ENCODE measurements at places on chromosomes 16 and 17. TPM values are rescaled to one million over a fixed set of nuclear protein-coding genes. Genes with fewer than 3 reads are reported as not detected.

DNA sequence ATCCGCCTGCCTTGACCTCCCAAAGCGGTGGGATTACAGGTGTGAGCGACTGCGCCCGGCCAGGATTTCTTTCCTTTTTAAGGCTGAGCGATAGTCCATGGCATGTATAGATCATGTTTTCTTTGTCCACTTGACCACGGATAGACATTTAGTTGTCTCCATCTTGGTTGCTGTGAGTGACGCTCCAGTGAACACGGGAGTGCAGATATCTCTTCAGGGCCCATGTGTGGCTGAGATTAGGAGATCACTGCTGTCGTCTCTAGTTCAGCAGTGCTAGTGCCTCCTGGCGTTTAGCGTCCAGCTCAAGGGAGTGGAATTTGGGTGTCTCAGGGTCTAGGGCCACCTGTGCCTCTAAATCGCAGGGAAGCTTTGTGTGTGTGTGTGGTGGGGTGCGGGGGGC, 41.5 kb downstream of the ABCC1 start:
- no peak for DNase-seq

DNA sequence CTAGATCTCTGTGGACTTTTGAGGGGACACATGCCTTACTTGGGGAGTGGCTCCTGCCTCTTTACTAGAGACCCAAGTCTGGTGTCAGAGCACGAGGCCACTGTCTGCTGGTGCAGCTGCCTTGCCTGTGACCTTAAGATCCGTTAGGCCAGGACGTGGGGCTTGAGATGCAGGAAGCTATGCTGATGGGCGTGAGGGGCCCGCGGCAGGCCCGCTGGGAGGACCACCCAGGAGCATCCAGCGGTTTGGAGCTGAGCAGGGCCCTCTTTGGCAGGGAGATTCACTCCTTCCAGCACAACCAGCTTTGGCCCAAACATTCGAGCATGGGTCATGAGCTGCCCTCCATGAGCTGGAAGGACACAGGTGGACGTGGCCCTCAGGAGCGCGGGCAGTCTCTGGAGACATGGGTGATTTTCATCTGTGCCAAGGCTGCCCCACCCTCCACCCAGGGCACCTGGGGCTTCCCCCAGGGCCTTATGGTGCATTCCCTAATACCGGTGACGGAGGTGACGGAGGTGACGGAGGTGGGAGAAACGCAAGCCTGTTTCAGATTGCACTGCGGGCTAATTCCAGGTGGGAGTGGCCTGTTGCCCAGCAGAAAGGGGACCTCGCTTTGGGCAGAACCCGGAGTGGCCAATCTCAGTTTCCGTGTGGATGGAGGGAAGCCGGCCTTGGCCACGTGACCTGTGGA, 12.7 kb downstream of the LGALS3BP start:
- DNase-seq: no peak

GRCh38 chr17:13694934-13695333, 93.2 kb upstream of the HS3ST3A1 start:
- no peak for DNase-seq

- DNase-seq: no peak
Observed at GRCh38 chr17:57902800-57903759, 52.1 kb downstream of the CUEDC1 start.

SPATA20 gene
- total RNA-seq: 8.0 TPM

DNA sequence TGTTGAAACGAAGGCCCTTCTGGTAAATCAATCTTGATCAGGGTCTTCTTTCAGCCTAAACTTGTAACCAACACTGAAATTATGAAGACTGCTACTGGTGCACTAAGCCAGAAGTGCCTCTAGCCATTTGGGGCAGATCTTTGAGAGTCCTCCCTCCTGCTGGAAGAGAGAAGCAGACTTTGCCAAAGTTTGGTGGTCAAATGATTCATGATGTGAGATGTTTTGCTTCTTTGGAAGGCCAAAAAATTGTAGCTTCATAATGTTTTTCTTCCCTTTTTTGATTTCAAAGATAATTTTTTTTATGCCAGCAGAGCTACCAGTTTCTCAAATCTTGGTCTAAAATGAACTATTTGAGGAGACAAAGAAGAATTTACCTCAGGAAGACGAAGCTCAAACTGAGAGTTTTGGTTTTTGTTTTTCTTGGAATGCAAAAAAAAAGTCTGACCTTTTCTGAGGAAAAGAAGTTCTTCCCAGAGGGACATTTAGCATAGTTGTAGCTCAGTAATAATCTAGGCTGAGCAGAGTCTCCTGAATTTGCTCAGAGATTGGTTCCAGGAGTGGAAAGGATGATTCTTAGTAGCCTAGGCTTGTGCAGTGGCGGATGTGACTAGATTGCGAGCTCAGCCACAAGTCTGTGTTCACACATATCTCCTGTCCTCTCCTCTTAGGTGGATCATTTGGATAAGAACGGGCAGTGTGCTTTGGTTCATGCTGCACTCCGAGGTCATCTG, 50.9 kb downstream of the CYB561 start:
- no peak for DNase-seq

DNA sequence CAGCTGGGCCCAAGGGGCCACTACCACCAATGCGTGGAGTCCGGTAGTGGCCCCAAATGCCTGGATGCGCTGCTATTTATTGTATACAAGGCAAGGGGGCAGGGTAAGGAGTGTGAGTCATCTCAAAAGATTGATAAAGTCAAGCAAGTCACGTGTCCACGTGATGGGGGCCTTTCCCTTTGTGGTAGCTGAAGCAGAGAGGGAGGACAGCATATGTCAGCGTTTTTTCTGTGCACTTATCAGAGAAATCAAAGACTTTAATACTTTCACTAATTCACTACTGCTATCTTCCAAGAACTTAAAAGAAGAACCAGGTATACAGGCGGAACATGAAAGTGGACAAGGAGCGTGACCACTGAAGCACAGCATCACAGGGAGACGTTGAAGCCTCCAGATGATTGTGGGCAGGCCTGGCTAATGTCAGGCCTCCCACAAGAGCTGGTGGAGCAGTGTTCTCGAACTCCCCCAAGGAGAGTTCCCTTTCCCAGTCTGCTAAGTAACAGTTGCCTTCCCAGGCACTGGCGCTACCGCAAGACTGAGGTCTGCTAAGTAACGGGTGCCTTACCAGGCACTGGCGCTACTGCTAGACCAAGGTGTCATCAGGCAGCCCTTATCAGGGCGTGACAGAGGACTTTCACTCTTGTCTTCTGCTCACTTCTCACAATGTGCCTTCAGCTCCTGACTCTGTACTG, 10.8 kb upstream of the ASB16 start:
- no peak for DNase-seq

GRCh38 chr17:34307110-34307509, 12.1 kb upstream of the CCL8 start:
- DNase-seq: no peak

CA5A gene
- 0.09 TPM for total RNA-seq

DNA sequence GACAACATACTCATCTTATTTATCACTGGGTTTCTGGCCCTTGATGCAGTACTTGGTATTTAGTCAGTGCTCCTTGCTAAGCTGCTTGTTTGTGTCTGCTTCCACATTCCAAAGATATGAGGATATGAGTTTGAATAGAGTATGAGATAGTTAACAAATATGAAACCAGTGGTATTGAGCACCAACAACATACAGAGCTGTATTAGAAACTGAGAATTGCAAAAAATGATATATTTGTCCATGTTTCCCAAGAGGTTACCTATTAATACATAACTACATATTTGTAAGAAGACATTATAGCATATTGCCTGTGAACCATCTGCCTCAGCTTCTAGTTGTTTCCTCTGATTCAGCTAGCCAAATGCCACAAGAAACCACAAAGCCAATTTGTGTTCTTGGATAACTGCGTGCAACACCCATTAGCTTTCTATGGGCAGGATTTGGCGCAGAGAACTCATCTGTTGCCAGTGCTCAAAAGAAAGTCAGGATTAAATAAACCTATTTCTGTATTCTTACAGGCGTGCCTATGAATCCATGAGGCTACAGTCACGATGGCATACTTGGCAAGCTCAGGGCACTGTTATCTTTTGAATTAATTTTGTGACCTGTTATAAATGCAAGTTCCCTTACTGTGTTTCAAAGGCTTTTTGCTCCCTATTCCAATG, 194.4 kb downstream of the MAP2K6 start:
- no peak for DNase-seq

ZFP1 gene
- total RNA-seq: 26.5 TPM

DNA sequence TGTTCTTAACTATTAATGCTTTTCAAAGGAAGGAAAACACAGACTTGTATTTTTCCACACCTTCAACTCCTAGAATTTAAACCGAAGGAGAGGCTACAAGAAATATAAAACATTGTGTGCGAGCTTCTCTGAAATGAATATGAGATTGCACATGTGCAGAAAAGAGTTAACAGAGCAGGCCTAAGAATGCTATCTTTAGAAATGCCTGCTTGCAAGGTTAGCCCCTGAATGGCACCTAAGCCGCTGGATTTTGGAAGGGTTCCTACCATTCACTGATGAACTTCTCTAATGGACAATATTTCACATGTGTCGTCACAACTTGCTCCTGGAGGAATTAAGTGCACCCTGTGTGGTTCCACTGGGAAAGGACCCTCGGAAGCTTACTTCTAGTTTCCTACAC, 69.3 kb downstream of the FBXL20 start:
- DNase-seq: no peak

DNA sequence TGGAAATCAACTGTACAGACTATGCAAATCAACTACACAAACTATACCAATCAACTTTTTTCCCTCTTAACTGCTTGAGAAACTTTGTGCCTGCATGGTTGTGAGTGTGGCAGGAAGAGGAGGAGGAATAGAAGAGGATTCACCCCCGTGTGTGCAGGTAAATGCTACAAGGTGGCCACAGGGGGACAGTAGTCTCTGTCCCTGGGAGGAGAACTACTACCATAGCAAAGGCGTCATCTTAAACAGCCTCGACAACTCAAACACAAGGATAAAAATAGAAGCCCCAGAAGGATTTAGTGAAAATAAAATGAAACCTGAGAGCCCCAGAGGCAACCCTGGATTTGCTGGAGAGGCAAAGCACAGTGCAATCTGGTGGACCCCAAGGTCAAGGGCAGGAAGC, 199.5 kb upstream of the DYNLRB2 start:
- no peak for DNase-seq

DNA sequence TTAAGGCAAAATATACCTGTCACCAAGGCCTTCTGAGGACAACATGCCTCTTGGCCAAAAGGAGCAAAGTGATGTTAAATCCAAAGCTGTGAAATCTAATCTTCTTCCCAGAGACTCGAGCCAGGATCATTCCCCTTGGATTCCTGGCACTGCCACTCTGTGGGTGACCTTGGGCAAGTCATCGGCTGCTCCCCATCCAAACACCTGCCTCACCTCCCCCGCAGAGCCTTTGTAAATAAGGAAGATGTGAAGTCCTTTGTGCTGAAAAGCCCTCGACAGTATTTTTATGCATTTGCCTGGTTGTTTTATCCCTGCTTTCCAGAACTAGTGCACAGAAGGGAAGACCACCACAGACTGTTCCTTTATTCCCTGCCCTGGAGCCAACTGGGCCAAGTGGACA, 5.4 kb upstream of the CEP295NL start:
- no peak for DNase-seq

- DNase-seq: no peak
Observed at GRCh38 chr16:67967958-67968399, 458 bp downstream of the SLC12A4 start.

GRCh38 chr16:23394141-23394831, 58.7 kb downstream of the COG7 start:
- no peak for DNase-seq

DNA sequence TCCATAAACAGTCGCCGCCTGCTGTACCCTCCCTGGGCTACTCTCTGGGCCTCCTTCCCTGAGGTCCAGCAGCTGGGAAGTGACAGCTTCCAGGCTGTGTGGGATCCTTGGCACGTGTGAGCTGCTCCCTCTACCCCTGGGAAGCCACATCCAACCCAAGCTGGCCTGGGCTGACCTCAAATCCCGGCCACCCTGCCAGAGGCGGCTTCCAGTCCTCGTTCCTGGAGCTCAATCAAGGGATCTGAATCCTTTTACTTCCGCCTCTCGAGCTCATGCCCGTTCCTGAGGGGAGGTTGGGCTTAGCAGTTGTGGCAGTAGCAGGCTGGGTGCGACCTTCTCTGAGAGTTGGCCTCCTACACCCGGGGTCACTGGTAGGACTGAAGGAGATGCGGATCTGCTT, 82.5 kb downstream of the NETO2 start:
- DNase-seq: no peak

DNA sequence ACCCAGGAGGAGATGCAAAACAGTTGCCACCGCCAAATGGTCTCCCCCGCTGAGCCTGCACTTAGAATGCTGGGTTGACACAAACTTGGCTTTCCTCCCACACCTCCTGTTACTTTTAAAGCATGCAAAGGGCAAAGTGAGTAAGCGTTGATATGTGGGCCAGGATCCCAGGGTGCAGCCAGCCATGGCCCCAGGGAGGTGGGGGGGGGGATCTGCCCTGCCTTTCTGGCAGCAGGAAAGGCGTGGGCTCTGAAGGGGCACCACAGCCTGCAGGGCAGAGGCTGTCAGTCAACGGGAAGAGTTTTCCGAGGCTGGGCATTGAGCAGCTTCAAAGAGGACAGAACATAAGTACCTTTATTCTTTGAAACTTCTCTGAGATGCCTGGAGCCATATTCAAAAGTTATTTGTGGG, 142.3 kb downstream of the ABCC12 start:
- no peak for DNase-seq

CXCL16 gene
- total RNA-seq: 3.3 TPM

KRTAP9-6 gene
- not detected for total RNA-seq
